Progenitor cell of endocrine pancreas (in vitro differentiated cells): ENCODE measurements at places on chromosomes 6 and 20.

DNA sequence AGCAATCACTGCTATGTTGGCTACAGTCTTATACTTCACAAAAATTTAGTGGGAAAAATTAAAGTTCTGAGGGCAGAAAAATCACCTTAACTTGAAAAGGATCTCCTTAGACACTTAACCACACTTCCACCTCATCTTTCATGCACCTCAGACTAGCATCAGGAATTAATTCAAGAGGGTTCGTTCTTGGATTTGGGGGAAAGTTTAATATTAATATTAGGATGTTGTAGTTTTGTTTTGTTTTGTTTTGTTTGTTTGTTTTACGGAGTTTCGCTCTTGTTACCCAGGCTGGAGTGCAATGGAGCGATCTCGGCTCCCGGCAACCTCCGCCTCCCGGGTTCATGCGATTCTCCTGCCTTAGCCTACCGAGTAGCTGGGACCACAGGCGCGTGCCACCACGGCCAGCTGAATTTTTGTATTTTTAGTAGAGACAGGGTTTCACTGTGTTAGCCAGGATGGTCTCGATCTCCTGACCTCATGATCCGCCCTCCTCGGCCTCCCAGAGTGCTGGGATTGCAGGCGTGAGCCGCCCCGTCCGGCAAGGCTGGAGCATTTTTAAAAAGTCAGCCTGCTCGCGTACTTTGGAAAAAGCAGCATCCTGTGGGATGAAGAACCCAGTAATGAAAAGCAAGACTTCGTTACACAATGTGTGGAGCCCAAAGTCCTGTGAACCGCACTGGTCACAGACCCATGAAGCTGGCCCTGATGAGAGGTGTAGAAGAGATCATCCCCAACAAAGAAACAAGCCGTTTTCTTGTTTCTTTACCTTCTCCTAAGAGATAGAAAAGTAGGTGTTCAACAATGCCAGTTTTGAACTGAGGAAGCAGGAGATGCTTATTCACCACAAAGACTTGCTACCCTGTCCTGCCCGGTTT lies 194.9 kb downstream of the GPX5 start:
- H3K27me3 ChIP-seq, result peaks cover 72% of the 10 kb centered on the region
- H3K27ac ChIP-seq, result no peak overlapping the region
- DNase-seq, result no peak
- H3K4me1 ChIP-seq, result no peaks in the 10 kb centered on the region

DNA sequence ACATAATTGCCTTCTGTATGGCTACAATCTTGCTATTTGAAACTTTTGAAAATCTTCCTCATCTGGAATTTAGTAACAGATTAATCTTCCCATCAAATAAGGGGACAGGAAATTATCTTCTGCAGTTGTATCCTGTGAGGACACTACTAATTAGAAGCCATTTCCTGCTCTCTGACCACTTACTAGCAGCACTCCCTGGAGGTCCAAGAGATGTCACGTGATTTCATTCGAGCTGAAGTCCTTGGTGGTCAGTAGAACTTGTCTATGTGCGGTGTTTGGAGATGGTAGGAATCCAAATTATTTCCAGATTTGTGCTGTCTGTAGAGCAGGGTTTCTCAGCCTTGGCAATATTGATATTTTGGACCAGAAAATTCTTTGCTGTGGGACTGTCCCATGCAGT lies 202.5 kb downstream of the TFAP2B start:
- no peak overlapping the region for H3K27ac ChIP-seq
- DNase-seq, result no peak
- no peak overlapping the region for H3K4me3 ChIP-seq
- no peaks in the 10 kb centered on the region for H3K36me3 ChIP-seq
- H3K4me1 ChIP-seq, result peaks cover 2% of the 10 kb centered on the region
- H3K27me3 ChIP-seq, result no peaks in the 10 kb centered on the region

- H3K4me1 ChIP-seq, result peaks cover 27% of the 10 kb centered on the region
- H3K36me3 ChIP-seq, result no peaks in the 10 kb centered on the region
- H3K4me3 ChIP-seq, result no peak overlapping the region
- H3K27ac ChIP-seq, result no peak overlapping the region
- no peaks in the 10 kb centered on the region for H3K27me3 ChIP-seq
Measured at GRCh38 chr6:57257911-57258541, 35.9 kb upstream of the RAB23 start.

DNA sequence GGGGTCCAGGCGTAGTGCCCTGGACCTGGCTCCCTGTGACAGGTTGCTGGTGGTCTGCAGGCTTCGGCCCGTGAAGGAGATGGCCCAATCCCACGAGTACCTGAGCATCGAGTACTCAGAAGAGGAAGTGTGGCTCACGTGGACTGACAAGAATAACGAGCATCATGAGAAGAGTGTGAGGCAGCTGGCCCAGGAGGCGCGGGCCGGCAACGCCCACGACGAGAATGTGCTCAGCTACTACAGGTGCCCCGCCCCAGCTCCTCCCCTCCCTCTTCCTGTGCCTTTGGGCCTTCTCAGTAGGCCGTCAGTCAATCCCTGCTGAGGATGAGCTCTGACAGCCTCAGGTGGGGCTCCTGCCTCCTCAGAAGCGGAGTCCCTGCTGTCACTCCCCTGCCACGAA lies 42.6 kb downstream of the UQCC2 start:
- DNase-seq, result no peak
- no peak overlapping the region for H3K27ac ChIP-seq
- no peak overlapping the region for H3K4me3 ChIP-seq
- no peaks in the 10 kb centered on the region for H3K4me1 ChIP-seq
- no peaks in the 10 kb centered on the region for H3K36me3 ChIP-seq
- H3K27me3 ChIP-seq, result no peaks in the 10 kb centered on the region

DNA sequence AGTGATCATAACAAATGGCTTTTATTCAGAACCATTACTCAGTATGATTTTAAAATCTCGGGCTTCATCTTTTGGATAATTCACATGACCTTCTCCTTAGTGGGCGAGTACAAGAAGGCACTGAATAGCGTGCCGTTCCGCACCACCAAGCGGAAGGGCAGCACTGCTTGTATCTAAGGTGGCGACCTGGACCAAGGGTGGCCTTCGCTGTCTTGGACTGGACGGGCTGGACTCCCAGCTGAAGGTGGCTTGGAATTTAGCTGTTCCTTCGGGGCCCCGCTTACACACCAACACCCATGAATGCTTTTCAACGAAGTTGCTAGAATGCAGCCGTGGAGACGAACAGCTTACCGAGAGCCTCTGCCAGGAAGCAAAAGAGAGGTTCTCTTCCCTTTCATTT lies 168.6 kb upstream of the AGPAT4 start:
- H3K4me1 ChIP-seq, result peaks cover 3% of the 10 kb centered on the region
- DNase-seq, result no peak
- no peak overlapping the region for H3K27ac ChIP-seq
- no peak overlapping the region for H3K4me3 ChIP-seq
- H3K36me3 ChIP-seq, result no peaks in the 10 kb centered on the region
- peaks cover 29% of the 10 kb centered on the region for H3K27me3 ChIP-seq

GRCh38 chr6:108531332-108531731 lies 29.4 kb upstream of the FOXO3 start:
- DNase-seq, result no peak
- H3K4me1 ChIP-seq, result no peaks in the 10 kb centered on the region
- H3K4me3 ChIP-seq, result no peak overlapping the region

GRCh38 chr6:139829576-139829975 lies 455.1 kb upstream of the CITED2 start:
- no peak overlapping the region for H3K27ac ChIP-seq
- H3K4me3 ChIP-seq, result no peak overlapping the region

GRCh38 chr6:168428052-168428826 lies 12.7 kb upstream of the SMOC2 start:
- peaks cover 1% of the 10 kb centered on the region for H3K4me1 ChIP-seq
- no peaks in the 10 kb centered on the region for H3K36me3 ChIP-seq
- no peak overlapping the region for H3K27ac ChIP-seq
- H3K27me3 ChIP-seq, result peaks cover 30% of the 10 kb centered on the region
- DNase-seq, result no peak

GRCh38 chr6:62265906-62266525 lies 20.0 kb downstream of the KHDRBS2 start:
- peak overlapping the region; percentile 66 for H3K27ac ChIP-seq
- no peak for DNase-seq
- H3K27me3 ChIP-seq, result no peaks in the 10 kb centered on the region
- H3K4me1 ChIP-seq, result no peaks in the 10 kb centered on the region
- no peaks in the 10 kb centered on the region for H3K36me3 ChIP-seq

- H3K4me3 ChIP-seq, result no peak overlapping the region
- no peaks in the 10 kb centered on the region for H3K27me3 ChIP-seq
- no peaks in the 10 kb centered on the region for H3K4me1 ChIP-seq
- H3K36me3 ChIP-seq, result no peaks in the 10 kb centered on the region
- no peak for DNase-seq
Measured at GRCh38 chr20:62088258-62089127, 22.8 kb upstream of the TAF4 start.

DNA sequence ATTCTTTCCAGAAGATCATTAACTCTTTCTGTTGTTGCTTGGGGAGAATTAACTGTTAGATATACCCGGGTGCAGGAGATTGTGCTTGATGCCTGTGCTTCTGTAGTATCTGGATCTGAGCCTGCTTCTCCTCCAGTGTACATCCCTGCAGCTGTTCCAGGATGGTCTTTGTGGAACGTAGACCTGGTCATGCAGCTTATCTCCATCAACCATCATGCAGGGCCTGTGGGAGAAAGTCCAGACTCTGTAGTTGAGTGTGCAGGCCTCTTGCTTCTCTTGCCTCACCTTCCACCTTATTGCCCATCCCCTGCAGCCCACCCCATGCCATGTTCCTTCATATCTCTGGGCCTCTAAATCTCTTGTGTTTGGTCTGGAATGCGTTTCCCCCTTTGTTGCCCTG lies 75.3 kb upstream of the VSTM2L start:
- no peaks in the 10 kb centered on the region for H3K36me3 ChIP-seq
- H3K27ac ChIP-seq, result no peak overlapping the region
- H3K4me3 ChIP-seq, result no peak overlapping the region
- H3K4me1 ChIP-seq, result peaks cover 20% of the 10 kb centered on the region

DNA sequence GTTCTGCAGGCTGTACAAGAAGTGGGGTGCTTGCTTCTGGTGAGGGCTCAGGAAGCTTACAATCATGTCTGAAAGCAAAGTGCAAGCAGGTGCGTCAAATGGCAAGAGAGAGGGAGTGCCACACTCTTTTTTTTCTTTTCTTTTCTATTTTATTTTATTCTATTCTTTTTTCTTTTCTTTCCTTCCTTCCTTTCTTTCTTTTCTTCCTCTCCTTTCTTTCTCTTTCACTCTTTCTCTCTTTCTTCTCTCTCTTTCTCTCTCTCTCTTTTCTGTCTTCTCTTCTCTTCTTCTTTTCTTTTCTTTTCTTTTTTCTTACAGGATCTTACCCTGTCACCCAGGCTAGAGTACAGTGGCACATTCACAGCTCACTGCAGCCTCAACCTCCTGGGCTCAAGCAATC lies 19.5 kb downstream of the ACOT13 start:
- no peak for DNase-seq
- no peak overlapping the region for H3K4me3 ChIP-seq
- H3K4me1 ChIP-seq, result peaks cover 5% of the 10 kb centered on the region
- H3K27me3 ChIP-seq, result no peaks in the 10 kb centered on the region
- no peak overlapping the region for H3K27ac ChIP-seq
- peaks cover 16% of the 10 kb centered on the region for H3K36me3 ChIP-seq

DNA sequence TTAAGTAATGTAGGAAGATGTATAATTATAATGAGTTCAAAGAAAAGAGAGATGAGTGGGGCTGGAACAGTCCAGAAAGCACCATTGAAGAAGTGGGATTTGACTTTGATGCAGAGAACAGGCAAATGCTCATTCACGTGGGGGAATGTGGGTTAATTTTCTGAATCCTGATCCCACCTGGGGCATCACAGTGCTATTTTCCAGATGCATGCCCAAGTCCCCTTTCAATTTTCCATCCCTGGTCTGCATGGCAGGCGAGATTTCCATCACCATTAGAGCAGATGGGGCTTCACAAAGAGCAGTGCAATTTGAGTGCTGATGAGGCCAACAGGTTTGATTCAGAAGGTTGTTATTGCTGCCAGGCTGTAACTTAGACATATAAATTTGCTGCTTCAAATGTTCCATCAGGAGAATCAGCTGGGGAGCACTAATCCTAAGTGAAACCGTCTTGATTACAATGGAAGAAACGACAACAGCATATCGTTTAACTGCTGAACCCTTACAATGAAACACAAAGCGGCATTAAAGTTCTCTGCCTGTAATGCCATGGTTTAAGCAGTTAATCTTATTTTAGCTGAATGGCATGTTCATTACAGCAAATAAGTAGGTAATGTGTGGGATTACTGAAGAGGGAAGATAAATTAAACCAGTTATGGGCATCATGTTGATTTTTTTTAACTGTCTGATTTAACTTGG lies 45.2 kb downstream of the OSTM1 start:
- H3K27ac ChIP-seq, result no peak overlapping the region
- no peak overlapping the region for H3K4me3 ChIP-seq
- no peaks in the 10 kb centered on the region for H3K27me3 ChIP-seq
- peaks cover 3% of the 10 kb centered on the region for H3K4me1 ChIP-seq

- H3K4me1 ChIP-seq, result peaks cover 13% of the 10 kb centered on the region
- H3K4me3 ChIP-seq, result no peak overlapping the region
- peaks cover 7% of the 10 kb centered on the region for H3K36me3 ChIP-seq
- H3K27ac ChIP-seq, result no peak overlapping the region
Measured at GRCh38 chr6:53284901-53285300, 63.8 kb downstream of the ELOVL5 start.

DNA sequence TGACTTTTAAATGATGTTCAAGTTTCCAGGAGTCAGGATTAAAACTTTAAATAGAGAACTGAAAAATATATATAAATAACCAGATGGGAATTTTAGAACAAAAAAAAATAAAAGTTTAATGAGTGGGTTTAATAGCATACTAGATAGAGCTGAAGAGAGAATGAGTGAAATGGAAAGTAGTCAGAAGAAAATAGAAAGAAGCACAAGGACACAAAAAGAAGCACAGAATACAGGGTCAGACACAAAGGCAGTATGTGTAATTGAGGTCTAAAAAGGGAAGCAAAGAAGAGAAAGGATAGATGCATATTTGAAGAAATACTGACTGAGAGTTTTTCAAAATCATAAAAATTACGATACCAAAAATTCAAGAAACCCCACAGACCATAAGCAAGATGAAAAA lies 159.8 kb upstream of the FERMT1 start:
- H3K27ac ChIP-seq, result no peak overlapping the region
- DNase-seq, result no peak
- H3K36me3 ChIP-seq, result peaks cover 2% of the 10 kb centered on the region
- no peak overlapping the region for H3K4me3 ChIP-seq
- no peaks in the 10 kb centered on the region for H3K27me3 ChIP-seq
- no peaks in the 10 kb centered on the region for H3K4me1 ChIP-seq

DNA sequence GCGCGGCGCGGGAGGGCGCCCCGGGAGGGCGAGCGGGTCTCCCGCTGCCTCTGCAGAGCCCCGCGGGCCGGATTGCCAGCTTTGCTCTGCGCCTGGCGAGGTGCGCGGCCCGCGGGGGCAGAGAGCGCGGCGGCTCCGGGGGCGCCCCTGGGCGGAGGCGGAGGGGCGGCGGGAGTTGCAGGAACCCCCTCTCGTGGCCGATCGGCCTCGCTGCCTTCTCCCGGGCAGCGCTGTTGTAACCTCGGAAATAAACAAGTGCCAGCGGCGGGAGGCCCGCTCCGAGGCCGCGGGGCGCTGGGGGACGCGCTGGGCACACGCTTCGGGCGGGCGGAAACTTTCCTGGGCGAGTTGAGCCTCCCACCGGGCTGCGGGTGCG lies 1.2 kb downstream of the CDH4 start:
- no peak overlapping the region for H3K27ac ChIP-seq
- H3K36me3 ChIP-seq, result no peaks in the 10 kb centered on the region
- peak overlapping the region; percentile 38 for H3K4me3 ChIP-seq
- peak; percentile 28 for DNase-seq
- peaks cover 76% of the 10 kb centered on the region for H3K27me3 ChIP-seq
